Suprapubic skin (tissue), 4 donors: ENCODE measurements at places on chromosomes 12 and 14.

GRCh38 chr12:67599691-67600090, 48.9 kb upstream of the DYRK2 start:
- DNase-seq = no peak

DNA sequence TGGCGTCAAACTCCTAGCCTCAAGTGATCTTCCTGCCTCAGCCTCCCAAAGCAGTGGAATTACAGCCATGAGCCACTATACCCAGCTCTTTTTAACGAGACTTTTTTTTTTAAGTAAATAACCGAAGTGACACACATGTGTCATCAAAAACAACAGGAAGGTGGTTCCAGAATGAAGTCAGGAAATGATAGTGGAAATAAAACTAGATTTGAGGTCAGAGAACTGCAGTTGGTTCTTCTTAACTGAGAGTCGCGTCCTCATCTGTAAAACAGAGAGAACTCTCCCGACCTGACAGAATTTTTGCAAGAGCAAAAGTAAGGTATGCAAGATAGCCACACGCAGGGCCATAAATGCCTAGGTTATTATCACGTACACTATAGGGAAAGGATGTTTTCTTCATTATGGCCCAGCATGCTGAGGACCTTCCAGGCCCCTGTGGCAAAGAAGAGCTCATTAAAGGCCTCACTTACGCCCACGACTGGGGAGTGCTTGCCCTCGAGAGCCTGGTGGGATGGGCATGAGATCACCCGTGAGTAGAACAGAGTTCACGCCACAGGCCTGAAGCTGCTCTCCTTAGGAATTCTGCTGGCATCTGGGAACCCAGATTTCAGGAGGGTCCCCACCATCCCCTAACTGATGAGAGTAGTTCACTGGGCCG, 67.2 kb downstream of the SCARB1 start:
- DNase-seq = no peak

DNA sequence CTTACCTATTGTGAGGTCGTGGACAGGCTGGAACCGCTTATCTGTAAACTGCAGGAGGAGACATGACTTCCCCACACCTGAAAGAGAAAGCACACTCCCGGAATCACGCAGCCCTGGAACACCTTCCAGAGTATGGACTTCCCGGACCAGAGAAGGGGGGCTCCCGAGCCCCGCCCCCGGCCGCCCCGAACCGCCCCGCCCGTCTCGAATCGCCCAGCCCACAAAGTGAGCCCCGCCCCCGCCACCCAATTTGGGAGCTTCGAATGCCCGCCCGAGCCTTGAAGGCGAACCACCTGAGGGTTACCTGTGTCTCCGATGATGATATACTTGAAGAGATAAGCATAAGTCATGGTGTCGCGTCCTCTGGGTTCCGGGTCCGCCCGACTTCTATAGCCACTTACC, 235 bp downstream of the RAB2B start:
- DNase-seq = peak; percentile 95

DNA sequence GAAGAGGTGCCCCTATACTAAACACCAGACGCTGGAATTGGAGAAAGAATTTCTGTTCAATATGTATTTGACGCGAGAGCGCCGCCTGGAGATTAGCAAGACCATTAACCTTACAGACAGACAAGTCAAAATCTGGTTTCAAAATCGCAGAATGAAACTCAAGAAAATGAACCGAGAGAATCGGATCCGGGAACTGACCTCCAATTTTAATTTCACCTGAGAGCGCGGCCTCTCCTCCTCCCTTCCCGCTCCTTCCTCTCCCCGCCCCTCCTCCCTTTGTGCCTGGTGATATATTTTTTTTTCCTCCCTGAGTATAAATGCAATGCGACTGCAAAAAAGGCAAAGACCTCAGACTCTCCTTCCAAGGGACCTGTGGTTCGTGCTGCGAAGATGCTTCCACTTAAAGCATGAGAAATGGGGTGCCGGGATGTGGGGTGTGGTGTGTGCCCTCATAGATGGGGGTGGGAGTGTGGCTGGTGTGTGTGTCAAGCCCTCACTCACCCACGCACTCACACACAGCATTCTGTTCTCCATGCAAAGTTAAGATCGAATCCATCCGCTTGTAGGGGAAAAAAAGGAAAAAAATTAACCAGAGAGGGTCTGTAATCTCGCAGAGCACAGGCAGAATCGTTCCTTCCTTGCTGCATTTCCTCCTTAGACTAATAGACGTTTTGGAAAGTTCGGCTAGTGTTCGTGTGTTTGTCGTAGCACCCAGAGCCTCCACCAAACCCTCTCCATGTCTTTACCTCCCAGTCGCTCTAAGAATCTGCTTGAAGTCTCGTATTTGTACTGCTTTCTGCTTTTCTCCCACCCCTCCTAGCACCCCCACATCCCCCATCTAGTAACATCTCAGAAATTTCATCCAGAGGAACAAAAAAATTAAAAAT, 4.5 kb downstream of the HOXC10 start:
- DNase-seq = no peak

DNA sequence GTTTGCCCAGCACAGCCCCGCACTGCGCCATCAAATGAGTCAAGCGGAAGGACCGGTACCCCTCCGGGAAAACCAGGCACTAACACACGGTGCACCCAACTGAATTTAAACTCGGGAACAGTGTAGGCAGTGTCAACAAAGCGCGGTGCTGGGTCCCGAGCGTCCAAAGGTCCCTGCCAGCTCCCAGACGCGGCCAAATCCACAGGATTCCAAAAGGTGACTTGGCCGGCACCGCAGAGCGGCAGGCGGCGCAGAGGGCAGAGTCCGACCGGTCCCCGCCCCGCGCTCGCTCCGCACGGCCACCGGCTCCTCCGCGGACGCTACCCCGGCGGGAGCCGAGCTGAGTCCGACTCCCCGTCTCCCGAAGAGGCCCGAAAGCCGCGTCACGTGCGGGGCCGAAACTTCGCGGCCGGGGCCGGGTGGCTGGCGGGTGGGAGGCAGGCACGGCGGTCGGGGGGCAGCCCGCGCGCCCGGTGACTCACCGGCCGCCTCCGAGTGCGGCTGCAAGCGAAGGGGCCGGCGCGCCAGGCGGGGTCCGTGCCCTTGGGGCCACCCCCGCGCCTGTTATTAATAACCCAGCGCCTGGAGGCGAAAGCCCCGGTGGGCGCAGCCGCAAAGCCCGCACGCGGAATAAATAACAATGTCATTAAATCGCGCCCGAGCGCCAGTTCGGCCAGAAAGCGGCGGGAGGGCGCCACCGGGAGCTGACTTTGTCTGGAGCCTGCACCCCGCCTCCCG, 863 bp downstream of the DENND5B start:
- peak; percentile 81 for DNase-seq

GRCh38 chr12:23127701-23128100, 502.7 kb downstream of the ETNK1 start:
- DNase-seq = no peak

GRCh38 chr14:55841625-55842024, 261.6 kb downstream of the KTN1 start:
- DNase-seq = no peak

DNA sequence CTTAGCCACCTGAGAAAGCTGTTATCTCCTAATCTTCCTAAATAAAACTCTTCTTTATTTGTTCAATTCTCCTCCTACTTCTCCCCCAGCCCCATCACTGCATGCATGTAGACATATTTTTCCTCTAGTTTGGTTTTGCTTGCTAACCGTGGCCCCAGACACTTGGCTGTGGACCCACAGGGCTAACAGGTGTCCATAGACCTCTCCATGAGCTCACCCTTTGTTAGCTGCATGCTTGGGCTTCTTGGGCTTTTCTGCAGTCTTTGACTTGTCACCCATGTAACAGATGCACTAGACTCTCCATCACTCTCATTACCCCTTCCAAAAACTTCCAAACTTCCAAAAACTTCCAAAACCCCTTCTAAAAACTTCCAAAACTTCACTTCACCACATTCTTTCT, 59.2 kb upstream of the PLEKHA5 start:
- no peak for DNase-seq

DNA sequence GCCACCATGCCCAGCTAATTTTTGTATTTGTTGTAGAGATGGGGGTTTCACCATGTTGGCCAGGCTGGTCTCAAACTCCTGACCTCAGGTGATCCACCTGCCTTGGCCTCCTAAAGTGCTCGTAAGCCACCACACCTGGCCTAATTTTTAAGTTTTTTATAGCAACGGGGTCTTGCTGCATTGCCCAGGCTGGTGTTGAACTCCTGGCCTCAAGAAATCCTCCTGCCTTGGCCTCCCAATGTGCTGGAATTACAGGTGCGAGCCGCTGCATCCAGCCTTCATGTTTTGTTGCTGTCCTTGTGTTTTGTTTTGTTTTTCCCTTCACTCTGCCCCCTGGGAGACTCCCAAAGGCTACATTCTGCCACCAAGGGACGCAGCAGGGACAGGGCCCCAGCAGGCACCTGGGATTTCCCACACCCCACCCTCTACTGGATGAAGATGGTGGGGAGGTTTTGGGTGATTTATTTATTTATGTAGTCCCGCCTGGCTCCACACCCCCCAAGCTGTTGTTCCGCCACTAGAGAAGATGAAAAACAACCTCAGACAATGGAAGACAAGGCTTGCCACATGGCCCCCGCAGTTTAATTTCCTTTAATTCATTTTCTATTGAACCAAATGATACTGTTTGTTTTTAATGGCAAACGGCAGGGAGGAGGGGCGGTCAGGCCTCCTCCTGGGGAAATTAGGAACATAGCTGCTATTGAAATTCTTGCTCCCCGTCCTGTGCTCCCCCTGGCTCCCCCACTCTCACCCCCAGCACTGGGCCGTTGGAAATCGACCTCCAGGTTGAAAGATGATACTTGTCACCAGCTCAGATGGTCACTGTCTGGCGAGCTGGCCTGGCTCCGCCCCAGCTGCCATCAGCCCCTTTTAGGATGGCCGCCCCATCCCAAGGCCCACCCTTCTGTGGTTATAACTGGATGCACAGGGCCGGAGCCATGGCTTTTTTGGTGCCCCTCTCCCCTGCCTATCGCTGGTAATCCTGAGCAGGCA, 70.3 kb downstream of the RNFT2 start:
- DNase-seq = no peak

DNA sequence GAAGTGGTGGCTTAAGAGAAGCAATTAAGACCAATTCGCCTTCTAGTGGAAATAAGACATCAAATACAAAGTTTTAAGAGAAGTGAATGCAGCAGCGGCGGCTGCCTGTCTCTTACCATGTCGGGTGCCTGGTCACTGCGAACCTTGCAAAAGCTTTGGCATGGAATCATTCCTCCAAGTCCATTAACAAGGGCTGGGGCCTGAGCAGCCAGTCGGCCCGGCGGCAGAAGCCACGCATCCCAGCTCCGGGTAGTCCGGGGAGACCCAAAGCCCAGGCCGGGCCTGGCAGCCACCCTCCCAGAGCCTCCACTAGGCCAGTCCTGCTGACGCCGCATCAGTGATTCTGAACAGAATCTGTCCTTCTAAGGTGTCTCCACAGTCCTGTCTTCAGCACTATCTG, 321.0 kb downstream of the TMEM121 start:
- peak; percentile 46 for DNase-seq

GRCh38 chr12:131315601-131316000, 361.9 kb downstream of the ADGRD1 start:
- no peak for DNase-seq

DNA sequence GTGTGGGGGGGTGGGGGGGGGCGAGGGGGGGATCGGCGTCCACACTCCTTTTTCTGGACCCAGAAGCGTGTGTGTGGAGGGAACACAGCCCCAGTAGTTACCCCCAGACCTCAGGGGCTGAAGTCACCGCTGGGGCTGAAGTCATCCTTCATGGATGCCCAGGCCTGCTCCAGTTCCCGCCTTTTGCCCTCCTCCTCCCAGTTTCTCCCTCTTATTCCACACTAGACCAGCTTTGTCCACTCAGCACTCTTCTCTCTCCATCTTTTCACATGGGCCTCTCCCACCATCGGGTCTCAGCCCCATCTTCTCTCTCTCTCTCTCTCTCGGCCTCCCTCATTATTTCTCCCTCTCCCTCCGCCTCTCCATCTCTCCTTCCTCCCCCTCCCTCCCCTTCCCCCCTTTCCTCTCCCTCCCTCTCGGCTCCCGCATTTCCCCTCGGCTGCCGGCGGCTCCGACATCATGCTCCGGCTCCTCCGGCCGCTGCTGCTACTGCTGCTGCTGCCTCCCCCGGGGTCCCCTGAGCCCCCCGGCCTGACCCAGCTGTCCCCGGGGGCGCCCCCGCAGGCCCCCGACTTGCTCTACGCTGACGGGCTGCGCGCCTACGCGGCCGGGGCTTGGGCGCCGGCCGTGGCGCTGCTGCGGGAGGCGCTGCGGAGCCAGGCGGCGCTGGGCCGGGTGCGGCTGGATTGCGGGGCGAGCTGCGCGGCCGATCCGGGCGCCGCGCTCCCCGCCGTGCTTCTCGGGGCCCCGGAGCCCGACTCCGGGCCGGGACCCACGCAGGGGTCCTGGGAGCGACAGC, at the start of gene P3H3:
P3H3 (plus strand) TSS at position 426 of the 799 bp plus-strand sequence; CDS start at position 460, 34 bp downstream.
- DNase-seq = peak; percentile 69

DNA sequence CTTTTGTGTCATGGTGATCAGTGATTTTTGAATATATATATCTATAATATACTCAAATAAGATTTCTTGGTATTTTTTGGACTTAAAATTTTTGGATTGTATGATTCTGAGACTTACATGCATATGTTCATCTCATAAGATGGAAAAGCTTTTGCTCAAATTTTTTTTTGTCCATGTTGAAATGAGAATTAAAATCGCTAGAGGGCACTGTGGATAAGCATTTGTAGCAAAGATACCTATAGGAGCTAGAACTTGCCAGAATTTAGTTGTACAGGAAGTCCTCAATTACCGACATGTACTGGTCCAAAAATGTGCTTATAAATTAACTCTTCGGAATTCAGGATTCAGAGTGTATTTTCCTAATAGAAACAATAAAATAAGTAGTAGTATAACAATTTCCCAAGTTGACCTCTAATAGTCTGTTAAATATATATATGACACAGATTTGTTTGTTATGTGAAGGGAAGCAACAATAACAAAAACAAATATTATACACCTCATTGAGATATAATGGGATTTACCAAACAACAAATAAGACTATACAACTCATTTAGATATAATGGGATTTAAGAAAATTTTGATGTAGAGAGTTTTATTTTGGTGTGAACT, 179.6 kb downstream of the TMEM117 start:
- DNase-seq = no peak

DNA sequence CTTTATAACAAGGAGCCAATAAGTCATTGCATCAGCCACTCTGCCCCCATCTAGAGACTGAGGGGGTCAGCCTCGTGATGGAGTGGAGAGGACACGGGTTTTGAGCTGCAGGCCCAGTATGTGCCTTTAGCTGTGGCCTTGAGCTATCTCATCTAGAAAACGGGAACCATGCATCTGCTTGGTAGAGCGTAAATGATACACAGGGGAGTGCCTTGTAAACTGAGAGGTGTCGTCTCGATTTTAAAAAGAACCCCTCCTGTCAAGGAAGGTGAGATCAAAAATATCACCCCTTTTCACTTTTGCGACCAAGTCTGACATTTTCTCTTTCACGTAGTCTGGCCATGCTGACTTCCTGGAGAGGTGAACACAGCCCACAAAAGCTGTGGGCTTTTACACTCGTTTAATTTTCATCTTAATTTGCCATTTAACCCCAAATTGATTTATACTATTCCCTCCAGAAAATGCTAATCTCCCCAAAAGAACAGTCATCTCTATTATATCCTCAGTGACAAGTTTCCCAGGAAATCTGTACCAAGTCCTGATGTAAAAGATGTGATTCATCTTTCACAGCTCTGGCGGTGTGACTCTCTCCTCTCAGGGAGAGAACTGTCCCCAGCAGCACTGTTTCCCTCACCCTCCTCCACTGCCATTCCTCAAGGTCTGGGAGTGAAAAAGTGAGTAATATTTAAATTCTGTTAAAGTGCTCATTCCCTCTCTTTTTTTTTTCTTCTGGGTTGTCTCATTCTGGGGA, 30.6 kb downstream of the VCPKMT start:
- DNase-seq = no peak
